ENCODE measurements at places on chromosomes 7 and 10.

DNA sequence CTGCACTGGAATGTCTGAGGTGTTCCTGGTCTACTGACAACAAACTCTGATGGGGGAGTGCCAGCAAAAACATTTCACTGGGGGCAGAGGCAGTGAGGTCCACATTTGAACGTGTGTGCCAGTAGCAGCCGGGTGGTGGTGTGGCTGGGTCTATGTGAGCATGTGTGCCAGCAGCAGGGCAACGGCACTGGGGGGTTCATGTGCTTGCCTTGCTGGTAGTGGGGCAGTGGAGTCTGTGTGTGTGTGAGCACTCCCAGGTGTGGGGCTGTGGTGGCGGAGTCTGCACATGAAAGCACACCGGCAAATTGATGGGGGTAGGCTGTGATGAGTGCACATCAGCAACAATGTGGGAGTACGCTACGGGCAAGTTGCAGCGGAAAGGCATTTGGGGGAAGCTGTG lies 49.4 kb upstream of the SORCS1 start:
- DNase-seq, result no peak

- no peak for DNase-seq
Observed at GRCh38 chr10:103653581-103654037, 160.1 kb downstream of the NEURL1 start.

GRCh38 chr10:76884673-76885275 lies 752.8 kb downstream of the KCNMA1 start:
- DNase-seq, result no peak

DNA sequence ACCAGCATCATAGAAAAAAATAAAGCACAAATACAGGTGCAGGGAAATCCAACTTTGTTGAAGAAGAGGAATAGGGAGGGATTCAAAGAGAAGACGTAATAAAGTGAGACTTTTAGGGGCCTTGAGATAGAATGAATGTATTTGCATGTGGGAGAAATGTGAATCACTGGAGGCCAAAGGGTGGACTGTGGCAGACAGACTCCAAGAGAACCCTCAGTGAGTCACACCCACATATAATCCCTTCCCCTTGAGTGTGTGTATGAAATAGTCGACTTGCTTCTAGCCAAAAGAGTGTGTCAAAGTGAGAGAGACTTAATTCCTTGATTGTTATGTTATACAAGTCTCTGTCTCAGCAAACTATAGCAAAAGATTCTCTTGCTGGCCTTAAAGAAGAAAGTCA lies 101.3 kb upstream of the GHITM start:
- no peak for DNase-seq

DNA sequence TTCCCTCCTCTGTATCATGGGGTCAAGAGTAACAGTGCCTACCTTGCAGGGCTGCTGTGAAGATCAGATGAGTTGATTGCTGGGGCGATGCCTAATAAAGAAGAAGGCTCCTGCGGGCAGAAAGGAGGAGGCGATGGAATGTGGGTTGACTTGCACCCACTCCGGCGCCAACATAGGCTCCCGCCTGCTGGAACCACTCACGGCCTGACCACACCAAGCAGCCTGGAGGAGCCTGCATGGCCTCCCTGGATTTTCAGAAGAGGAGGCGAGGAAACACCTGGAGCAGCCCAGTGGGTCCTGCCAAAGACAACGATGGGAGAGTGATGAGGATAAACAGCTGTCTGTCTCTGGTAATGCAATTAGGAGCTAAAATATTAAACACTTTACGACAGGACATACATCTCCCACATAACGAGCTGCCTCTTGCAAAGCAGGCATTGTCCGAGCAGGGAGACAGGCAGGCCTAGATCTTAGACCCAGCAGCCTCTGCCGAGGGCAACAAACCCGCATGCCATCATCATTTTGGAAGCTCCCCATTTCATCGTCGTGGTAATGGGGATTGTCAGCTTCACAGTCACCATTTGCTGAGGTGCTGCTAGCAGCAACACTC lies 302.9 kb upstream of the ZMIZ1 start:
- DNase-seq, result no peak

- DNase-seq, result no peak
Observed at GRCh38 chr10:104247513-104248146, 7.1 kb upstream of the GSTO1 start.

DNA sequence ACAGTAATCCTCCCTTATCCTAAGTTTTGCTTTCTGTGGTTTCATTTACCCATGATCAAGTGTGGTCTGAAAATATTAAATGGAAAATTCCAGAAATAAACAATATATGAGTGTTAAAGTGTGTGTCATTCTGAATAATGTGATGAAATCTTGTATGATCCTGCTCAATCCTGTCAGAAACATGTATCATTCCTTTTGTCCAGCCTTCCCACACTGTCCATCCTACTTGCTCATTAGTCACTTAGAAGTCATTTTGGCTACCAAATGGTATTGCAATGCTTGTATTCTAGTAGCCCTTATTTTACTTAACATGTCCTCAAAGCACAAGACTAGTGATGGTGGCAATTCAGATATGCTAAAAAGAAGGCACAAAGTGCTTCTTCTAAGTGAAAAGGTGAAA lies 1211.2 kb upstream of the SORCS1 start:
- no peak for DNase-seq

- peak; percentile 33 for DNase-seq
Observed at GRCh38 chr7:130733931-130734814, at the start of gene KLF14. KLF14 (minus strand) TSS chr7:130734207; CDS start chr7:130734033, 174 bp downstream.

DNA sequence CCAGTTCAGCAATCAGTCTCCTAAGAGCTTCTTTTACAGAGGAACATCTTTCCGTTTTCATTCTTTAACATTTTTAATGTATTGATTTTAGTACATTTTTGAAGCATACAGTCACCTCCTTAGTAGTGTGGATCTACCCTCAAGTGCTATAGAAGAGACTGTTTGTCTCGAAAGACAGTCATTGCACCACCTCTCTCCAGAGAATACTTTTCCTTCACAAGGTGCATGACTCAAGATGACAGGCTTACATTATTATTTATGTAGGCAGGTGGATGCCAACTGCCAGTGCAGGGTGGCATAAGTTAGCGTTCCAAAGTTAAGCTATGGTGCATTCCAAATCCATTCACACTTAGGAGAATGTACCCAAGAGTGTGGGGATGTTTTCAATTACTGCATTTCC lies 71.8 kb downstream of the ZEB1 start:
- DNase-seq, result no peak

GRCh38 chr7:49398746-49399145 lies 374.7 kb upstream of the VWC2 start:
- no peak for DNase-seq

GRCh38 chr7:121401896-121402295 lies 5.8 kb upstream of the FAM3C start:
- no peak for DNase-seq

DNA sequence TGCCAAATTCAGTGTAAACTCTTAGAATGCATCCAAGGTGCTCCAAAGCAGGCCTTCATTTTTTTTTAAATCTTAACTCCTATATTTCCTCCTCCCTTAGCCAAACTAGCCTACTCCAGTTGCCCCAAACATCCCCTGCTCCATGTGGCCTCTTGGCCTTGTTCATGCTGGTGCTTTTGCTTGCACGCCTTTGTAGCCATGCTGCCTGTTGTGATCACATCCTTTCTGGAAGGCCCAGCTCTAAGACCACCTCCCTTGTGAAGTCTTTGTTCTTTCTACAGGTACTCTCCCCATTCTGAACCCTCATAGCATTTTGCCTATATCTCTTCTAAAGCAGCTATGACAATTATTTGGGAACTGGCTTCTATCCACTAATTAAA lies 375.3 kb upstream of the NFE2L3 start:
- no peak for DNase-seq

GRCh38 chr10:58674251-58674650 lies 161.6 kb downstream of the BICC1 start:
- DNase-seq, result no peak

- DNase-seq, result peak; percentile 12
Observed at GRCh38 chr10:134247-135131, 766 bp upstream of the ZMYND11 start.

DNA sequence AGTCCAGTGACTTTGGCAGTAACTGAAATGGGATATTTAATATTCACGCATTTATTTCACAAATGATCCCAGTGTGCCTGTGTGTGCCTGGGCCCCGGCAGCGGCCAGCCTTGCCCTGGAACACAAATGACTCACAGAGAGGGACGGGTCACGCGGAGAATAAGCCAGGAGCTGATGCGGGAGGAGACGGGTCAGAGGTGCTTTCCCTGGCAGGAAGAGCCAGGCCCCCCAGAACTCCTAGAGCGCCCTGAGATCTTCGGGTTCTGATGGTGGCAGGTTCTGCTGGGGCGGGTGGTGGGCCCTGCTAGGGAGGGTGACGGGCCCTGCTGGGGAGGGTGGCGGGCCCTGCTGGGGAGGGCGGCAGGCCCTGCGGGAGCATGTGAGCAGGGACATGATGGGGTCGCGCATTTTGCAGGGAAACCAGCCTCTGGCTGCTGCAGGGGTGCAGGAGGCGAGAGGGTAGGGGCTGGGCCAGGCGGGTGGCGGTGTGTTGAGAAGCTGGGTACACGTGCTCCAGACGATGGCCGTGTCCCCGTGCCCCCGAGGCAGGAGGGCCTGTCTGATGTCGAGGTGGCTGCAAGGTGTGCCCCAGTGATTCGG lies 84.2 kb upstream of the DIP2C start:
- DNase-seq, result no peak

DNA sequence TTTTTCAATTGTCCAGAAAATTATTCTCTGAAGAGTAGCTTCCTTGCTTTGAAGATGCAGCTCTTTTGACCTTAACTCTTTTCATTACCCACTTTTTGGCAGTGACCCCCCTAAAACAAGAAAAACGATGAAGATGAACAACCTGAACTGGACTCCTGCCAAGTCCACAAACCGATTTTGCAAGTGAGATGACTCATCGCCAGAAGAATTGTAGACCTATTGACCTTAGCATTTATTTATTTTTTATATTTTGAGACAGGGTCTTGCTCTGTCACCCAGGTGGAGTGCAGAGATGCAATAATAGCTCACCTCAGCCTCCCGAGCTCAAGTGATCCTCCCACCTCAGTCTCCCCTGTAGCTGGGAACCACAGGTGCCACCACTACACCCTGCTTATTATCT lies 859.2 kb downstream of the GATA3 start:
- DNase-seq, result no peak

DNA sequence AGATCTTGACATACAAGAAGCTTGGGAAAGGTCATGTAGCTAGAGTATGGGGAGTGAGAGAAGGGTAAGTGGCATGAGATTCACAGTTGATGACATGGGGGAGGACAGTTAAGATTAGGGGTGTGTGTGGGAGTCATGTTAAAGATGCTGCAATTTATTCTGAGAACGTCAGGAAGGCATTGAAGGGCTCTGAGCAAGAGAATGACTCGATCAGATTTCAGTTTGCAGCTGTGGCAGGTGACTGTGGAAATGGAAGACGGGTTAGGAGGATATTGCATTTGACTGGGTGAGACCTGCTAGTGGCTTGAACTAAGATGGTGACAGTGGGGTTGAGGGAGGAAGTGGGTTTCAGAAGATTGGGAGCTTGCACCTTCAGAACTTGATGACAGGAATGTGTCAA lies 5.6 kb downstream of the CDC123 start:
- DNase-seq, result no peak

DNA sequence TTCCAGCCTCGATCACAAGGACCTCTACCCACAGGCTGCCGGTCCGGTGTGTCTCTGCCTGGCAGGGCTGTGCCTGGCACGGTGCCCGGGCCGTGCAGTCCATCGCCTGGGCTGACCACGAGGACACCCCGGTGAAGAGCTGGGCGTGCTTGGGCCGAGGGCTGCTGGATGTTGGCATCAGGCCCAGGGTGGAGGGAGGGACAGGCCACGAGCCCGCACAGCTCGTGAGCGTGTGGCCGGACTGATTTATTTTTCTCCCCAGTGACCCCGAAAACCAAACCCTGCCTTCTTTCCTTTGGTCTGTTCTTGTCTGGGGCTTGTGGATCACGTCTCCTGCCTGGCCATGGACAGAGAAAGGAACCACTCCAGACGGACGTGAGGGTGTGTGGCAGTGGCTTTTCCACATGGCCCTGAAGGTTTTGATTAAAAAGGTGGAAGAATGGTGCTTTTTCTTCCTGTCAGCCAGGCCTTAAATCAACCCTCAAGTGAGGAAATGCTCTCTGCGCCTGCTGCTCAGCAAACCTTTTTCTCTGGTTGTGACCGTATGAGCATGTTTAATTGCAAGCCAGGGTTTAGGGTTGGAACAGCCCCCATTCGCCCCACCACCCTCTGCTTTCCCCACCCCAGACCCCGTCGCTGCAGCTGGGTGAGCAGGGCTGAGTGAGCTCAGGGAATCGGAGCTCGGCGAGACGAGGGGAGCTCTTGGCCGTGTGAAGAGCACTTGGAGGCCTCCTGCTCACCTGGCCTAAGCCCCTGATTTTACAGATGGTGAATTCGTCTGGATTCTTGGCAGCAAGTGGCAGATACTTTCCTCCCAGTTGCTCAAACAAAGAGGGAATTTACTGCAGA lies 130.1 kb downstream of the RGS10 start:
- DNase-seq, result no peak

DNA sequence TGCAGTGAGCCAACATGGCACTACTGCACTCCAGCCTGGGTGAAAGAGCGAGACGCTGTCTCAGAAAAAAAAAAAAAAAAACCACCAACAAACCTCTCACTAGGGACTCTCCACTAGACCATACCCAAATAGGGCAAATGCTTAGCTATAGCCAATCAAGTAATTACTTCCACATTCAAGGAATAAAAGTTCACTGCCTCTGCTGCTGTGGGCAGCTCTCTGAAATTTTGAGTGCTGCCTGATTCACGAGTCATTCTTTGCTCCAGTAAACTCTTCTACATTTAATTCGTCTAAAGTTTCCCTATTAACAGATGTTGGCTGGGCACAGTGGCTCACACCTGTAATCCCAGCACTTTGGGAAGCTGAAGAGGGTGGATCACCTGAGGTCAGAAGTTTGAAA lies 4.7 kb upstream of the NRBF2 start:
- no peak for DNase-seq

DNA sequence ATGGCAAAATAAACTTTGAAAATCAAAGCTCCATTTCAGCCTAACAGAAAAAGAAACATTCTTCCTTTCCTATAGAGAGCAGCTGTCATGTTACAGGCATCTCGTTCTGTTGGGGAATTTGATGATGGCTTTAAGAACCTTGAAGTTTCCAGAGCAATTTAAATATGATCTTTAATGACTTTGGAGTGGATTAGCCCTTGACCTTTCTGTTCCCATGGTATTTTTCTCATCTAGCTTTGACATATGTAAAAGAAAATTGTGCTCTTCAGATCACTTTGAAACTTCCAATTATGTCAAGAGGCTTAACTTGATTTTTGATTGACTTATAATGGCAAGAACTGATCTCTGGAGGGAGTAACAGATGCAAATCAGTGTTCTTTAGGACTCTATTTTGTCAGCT lies 157.6 kb upstream of the SEMA3E start:
- no peak for DNase-seq
